Uterus (tissue), 4 donors: ENCODE measurements at places on chromosomes 12 and 14. TPM values are rescaled to one million over a fixed set of nuclear protein-coding genes. Genes with fewer than 3 reads are reported as not detected.
A peak's percentile ranks its signal among the peaks of the same experiment; 100 is the strongest.

DNA sequence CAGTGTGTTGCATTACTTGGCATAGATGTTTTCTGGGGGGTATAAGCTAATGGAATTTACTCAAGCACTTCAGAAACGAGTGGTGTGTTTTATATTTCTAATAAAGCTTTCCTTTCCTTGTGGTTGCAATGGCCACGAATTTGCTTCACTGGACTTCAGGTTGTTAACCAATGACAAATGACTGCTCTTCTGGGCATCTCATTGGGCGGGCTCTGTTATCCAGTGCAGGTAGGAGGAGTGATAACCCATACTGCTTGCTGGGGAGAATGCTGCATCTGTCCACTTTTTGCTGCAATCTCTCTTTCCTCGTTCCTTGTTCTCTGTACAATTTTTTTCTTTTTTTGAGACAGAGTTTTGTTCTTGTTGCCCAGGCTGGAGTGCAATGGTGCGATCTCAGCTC, 80.0 kb upstream of the RPH3A start:
- no peaks in the 10 kb centered on the region for H3K36me3 ChIP-seq
- DNase-seq: no peak
- H3K4me1 ChIP-seq: no peaks in the 10 kb centered on the region
- H3K4me3 ChIP-seq: no peak overlapping the region
- H3K27ac ChIP-seq: no peak overlapping the region
- no peaks in the 10 kb centered on the region for H3K27me3 ChIP-seq

RPS6KL1 gene
- 3.0 TPM for total RNA-seq

CRIP2 gene
- 145 TPM for total RNA-seq

DNA sequence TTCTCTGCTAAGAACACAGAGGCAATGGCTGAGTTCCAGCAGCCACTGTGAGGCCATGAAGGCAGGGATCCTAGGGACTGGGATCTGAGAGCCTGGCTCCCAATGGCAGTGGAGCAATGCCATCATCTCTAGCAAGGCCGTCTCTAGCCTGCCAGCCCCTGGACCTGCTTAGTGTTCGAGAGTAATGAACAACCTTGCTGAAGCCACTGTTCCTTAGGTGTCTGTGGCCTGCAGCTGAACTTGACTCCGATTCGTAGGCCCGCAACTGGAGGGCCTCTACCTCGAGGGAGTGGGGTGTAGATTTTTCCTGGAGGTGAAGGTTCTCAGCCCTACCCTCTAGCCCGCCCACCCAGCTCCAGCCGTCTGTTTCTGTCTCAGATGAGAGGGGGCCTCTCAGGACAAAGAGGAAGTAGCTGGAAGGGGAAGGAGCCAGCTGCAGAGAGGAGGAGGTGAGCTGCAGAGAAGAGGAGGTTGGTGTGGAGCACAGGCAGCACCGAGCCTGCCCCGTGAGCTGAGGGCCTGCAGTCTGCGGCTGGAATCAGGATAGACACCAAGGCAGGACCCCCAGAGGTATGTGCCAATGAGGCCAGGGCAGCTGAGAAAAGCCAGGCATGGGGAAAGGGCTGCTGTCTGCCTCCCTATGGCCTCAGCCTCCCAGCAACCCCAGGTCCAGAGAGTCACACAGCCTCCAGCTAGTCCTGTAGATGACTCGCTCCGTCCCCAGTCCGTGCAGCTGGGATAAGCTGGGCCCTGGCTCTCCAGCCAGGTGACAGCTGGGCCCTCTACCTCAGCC, at the start of gene PLD4:
Gene PLD4 (plus strand): TSS at position 459 of the 793 bp plus-strand sequence. CDS start 2,262 bp downstream, outside the sequence.
- no peaks in the 10 kb centered on the region for H3K27me3 ChIP-seq
- no peaks in the 10 kb centered on the region for H3K4me1 ChIP-seq
- no peak within 1 kb of the TSS for H3K4me3 ChIP-seq

- H3K4me1 ChIP-seq: peaks cover 16% of the 10 kb centered on the region
- H3K27ac ChIP-seq: peak overlapping the region; percentile 85
These were observed 2.9 kb downstream of the SCNN1A start for GRCh38 chr12:6372403-6373003.

DNA sequence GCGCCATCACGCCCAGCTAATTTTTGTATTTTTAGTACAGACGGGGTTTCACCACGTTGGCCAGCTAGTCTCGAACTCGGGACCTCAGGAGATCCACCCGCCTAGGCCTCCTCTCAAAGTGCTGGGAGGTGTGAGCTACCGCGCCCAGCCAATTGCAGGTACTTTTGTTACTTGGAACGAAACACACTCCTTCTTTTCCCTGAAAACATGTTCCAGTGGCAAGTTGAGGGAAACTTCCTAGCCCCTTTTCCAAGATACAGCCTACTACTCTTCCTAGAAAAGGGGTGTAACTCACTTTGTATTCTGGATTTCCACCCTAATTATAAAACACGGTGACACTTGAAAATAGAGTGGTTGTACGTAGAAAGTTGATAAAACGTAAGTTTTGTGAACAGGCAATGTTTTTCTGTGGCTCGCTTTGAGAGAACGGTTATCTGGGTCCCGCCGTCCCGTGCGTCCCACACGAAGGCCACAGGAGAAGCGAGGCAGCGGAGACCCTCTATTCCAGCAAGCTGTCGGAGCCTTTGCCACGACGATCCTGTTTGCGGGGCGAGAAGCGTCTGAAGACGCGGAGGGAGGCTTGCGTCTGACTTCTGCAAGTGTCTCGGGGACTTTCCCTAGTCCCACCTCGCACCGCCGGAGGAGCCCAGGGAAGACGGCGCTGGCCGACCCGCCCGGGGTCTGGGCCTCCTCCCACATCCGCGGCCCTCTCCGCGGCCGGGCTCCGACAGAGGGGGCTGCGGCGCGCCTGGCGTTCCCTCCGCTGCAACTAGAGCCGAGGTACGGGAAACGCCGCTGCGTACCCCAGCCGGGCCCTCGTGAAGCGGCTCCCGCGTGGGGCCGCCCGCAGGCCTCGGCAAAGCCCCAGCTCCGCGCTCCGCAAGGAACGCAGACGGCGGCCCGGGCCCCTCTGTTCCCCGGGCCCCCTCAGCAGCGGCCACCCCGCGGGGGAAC, 745 bp downstream of the CDCA4 start:
- no peaks in the 10 kb centered on the region for H3K27me3 ChIP-seq
- peak overlapping the region; percentile 44 for H3K4me3 ChIP-seq
- no peaks in the 10 kb centered on the region for H3K4me1 ChIP-seq
- peak overlapping the region; percentile 55 for H3K27ac ChIP-seq

GRCh38 chr14:68694516-68695235, 98.2 kb downstream of the ZFP36L1 start:
- H3K27me3 ChIP-seq: no peaks in the 10 kb centered on the region
- H3K36me3 ChIP-seq: no peaks in the 10 kb centered on the region
- DNase-seq: peak; percentile 30
- peak overlapping the region; percentile 84 for H3K27ac ChIP-seq
- no peaks in the 10 kb centered on the region for H3K4me1 ChIP-seq

- DNase-seq: peak; percentile 80
- no peaks in the 10 kb centered on the region for H3K27me3 ChIP-seq
- peak overlapping the region; percentile 29 for H3K4me3 ChIP-seq
- H3K4me1 ChIP-seq: peaks cover 16% of the 10 kb centered on the region
These were observed 15.5 kb upstream of the MLXIP start for GRCh38 chr12:122062832-122063693.
